ENCODE measurements at places on chromosomes 2 and 18.

DNA sequence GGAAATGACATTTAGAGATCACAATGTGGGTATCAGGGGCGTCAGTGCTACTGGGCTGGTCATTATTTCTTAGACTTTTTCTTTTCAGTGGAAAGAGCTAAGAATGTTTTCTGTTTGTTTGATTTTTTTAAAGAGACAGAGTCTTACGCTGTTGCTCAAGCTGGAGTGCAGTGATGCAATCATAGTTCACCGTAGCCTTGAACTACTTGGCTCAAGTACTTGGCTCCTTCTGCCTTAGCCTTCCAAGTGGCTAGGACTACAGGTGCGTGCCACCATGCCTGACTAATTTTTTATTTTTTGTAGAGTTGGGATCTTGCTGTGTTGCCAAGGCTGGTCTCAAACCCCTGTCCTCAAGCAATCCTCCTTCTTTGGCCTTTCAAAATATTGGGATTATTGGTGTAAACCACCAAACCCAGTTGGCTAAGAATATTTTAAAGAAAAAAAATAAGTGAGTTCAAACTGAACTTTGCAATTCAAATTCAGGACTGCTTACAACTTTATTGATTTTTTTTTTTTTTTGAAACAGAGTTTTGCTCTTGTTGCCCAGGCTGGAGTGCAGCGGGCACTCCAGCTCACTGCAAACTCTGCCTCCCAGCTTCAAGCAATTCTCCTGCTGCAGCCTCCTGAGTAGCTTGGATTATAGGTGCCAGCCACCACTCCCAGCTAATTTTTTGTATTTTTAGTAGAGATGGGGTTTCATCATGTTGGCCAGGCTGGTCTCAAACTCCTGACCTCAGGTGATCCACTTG, 154.2 kb downstream of the MIB1 start:
- DNase-seq = no peak

GRCh38 chr2:120963997-120964705, 228.5 kb downstream of the GLI2 start:
- no peak for DNase-seq

DNA sequence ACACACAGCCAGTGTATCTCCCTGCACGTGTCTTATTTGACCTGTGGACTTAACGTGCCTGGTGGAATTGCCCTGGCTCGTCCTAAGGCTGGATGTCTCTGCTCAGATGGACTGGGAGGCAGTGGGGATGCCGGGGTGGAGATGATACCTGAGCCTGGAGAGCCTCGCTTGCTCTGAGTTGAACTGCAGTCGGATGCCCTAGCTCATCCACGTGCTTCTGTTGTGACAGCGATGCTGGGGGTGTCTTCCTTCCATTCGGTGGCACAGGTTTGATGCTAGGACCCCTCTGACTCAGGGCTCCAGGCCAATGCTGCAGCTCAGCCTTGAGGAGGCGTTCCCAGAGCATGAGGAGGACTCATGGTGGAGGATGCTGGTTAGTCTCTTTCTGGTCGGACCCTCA, 117.6 kb downstream of the SH3RF3 start:
- DNase-seq = no peak

GRCh38 chr2:68365087-68365486, at the start of gene PLEK:
PLEK (plus strand) TSS chr2:68365282; CDS start chr2:68365352, 70 bp downstream.
- DNase-seq = no peak

- no peak for DNase-seq
These were observed 495 bp upstream of the GULP1 start for GRCh38 chr2:188291142-188291616.

DNA sequence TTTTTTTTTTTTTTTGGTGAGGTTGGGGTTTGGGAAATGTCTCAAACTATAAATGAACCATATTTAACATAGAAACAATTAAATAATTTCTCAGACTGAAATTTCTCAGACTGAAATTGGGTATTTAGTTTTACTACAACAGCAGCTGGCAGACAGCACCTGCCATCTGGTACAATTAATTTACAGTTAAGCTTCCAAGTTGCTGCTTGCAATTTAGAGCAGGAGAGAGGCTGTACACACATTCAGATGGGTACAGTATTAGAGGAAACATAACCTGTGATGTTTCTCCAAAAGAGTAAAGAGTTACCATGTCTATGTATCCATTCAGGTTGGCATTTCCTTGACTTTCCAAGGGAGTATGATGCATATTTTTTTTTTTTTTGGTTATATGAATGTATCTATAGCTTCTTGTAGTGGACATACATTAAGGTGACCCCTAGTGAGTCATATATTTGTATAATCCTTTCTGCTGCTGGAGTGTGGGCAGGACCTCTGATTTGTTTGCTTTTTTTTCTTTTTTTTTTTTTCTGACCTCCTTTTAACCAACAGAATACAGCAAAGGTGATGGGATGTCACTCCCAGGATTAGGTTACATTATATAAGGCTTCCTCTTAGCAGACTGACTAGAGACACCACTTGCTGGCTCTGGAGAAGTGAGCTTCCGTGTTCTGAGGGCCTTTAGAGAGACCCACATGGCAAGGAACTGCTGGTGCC, 201.7 kb downstream of the PTH2R start:
- no peak for DNase-seq

- DNase-seq = no peak
These were observed 80.9 kb upstream of the SLC66A3 start for GRCh38 chr2:11074246-11074820.

GRCh38 chr2:240129731-240130392, 6.2 kb downstream of the COPS9 start:
- no peak for DNase-seq

GRCh38 chr2:219293736-219294231, 14.6 kb downstream of the DNAJB2 start:
- no peak for DNase-seq

DNA sequence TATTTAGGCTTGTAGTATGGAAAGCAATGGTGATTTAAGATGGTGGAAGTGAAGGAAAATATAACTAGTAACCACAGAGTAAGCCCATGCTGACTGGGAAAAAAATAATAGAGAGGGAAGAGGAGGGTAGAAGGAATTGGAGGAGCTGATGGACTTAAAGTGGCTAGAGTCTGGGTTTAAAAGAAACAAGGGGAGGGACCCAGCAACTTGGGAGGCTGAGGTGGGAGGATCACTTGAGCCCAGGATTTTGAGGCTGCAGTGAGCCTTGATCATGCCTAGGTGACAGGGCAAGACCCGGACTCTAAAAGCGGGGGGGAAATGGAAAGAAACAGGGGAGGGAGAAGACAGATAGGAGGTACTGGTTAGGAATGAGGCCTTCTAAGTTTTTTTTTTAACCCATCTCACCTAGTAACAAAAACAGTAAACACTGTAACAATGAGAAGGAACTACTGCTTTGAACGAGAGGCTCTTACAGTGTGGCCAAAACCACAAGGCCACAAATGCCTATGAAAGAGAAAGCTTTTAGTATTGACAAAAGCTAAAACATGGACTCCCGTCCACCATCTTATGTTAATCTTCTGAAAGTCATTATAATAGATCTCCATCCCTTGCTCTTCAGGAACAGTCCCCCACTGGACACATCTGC, 26.6 kb downstream of the METTL8 start:
- DNase-seq = no peak

- no peak for DNase-seq
These were observed 13.6 kb downstream of the ABI2 start for GRCh38 chr2:203341741-203342310.

GRCh38 chr18:26928670-26929313, 63.3 kb upstream of the AQP4 start:
- no peak for DNase-seq

DNA sequence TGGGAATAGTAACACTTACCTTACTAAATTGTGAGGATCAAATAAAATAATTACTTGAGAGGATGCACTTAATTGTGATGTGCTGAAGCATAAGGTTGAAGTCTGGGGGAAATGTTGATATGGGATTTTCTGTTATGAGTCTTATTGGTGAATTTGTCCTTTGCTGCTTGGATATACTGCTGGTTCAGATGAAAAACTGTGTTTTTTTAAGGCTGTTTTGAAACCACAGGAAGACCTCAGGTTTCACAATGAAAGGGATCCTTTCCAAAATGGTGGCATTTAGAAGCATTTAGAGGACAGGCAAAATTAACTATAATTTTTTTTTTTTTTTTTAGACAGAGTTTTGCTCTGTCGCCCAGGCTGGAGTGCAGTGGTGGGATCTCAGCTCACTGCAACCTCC, 34.9 kb downstream of the SPATS2L start:
- no peak for DNase-seq
